Upper lobe of left lung (tissue), 6 donors: ENCODE measurements at places on chromosomes 2 and 18.

- DNase-seq: no peak
Measured at GRCh38 chr2:56292951-56293350, 109.2 kb downstream of the CCDC85A start.

- no peak for DNase-seq
Measured at GRCh38 chr2:240586919-240587800, 626 bp downstream of the CAPN10 start.

DNA sequence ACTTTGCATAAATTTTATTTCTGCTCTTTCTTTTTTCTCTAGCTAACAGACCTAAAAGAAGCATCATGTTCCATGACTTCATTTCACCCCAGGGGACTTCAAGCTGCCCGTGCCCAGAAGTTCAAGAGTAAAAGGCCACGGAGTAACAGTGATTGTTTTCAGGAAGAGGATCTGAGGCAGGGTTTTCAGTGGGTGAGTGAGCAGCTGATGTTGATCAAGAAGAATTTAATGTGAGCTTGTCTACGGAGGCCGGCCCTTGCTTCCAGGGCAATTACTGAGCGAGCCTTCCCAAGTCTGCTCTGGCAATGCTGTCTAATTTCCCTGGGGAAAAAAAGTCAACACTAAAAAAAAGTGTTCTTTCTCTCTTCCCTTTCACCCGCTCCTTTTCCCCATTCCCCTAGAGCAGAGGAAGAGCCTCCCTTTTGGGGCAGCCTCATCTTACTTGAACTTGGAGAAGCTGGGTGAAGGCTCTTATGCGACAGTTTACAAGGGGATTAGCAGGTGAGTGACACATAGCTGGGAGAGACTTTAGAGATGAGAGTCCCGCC is 1.2 kb downstream of the CDK15 start:
- DNase-seq: no peak

- no peak for DNase-seq
Measured at GRCh38 chr2:119316066-119316465, 50.6 kb downstream of the C2orf76 start.

DNA sequence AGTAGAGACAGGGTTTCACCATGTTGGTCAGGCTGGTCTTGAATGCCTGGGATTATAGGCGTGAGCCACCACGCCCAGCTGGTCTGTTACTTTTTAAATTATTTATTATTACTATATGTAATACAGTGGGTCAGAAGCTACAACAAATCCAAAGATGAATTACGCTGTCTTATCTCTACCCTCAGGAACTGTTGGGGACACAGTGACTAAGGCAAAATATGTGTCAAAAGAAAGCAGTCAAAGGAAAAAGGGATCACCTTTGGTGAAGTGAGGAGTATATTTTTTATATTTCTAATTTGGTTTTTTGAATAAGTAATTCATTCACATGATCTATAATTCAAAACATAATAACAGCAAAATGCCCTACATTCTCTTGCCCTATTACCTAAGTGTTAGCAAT is 4.7 kb downstream of the CREB1 start:
- DNase-seq: no peak

- DNase-seq: no peak
Measured at GRCh38 chr2:108492364-108492763, 41.9 kb upstream of the LIMS1 start.

DNA sequence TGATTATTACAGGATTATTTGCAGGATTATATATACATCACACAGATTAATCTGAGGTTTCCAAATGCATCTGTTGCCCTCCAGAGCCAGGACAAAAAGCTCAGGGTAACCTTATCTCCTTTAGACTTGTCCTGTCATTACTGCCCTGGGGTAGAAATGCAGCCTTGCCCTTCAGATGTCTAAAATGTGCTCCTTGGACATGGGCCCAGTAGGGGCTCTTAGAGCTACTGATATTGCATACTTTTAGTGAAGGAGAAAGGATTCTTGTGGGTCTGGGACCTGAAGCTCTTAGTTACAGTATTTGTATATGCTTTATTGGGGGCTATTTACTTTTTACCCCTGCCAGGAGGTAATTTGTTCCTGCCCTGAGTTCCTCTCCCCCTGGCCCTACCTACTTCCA is 56.1 kb downstream of the PRKRA start:
- DNase-seq: no peak

- DNase-seq: no peak
Measured at GRCh38 chr2:12161085-12161484, 414.7 kb downstream of the LPIN1 start.

GRCh38 chr2:160402997-160403979 is 90.3 kb downstream of the RBMS1 start:
- DNase-seq: no peak
